ENCODE measurements at places on chromosomes 5 and 9. TPM values are rescaled to one million over a fixed set of nuclear protein-coding genes. Genes with fewer than 3 reads are reported as not detected.

The ROR2 gene
- 24.9 TPM for polyA plus RNA-seq

The NPR2 gene
- polyA plus RNA-seq = 28.3 TPM

The GARIN3 gene
- polyA plus RNA-seq = not detected

The ARHGEF39 gene
- 6.1 TPM for polyA plus RNA-seq

The C1QTNF2 gene
- 0.90 TPM for polyA plus RNA-seq
